ENCODE measurements at places on chromosomes 5 and 9.
A peak's percentile ranks its signal among the peaks of the same experiment; 100 is the strongest.

DNA sequence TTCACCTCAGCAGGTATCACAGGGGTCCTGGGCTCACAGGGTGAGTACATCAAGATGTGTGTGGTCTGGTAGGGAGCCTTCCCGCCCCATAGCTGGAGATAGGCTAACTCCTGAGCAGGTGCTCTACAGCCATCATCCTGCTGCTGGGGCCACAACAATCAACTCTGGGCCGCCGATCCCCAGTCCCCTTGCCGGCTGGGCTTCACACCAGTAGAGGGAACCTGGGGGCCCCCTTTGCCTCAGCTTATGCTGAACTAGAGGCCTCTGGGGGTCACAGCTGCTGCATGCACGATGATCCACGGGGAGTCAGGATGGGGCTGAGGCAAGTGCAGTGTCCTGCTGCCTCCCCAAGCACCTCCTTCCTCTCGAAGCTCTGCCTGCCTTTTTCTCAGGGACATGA, 46.5 kb downstream of the IRF1 start:
- no peak for DNase-seq

DNA sequence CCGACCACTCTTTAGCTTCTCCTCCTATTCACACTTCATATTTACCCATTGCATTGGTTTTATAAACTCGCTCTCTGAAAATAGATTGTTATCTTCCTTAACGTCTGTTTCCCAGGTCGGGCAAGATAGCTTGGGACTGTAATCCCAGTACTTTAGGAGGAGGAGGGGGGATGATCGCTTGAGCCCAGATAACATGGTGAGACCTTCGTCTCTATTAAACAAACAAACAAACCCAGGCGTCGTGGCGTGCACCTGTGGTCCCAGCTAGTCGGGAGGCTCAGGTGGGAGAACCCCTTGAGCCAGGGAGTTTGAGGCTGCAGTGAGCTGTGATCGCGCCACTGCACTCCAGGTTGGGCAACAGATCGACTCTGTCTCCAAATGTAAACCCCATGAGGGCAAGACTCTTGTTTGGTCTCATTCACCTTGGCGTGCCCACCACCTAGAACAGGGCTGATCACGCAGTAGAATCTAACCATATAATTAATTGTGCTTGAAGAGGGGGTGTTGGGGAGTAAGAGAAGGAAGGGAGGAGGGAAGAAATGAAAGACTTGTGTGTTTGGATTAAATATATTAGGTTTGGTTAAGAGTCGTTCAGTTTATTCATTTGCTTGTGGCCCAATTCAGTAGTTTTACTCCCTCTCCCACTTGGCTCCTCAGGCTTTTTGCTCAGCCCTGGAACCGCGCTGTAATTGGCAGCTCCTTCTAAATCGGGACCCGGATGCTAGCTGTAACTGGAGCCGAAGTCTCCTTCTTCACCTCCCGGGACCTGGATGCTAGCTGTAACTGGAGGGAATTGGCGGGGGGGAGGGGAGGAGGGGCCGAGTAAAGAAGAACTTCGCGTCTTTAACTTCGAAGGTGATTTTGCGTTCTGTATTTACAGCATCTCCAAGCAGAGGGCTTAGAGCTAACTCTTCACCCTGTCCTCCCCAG, 24.9 kb downstream of the CDKN2A start:
- DNase-seq: no peak

DNA sequence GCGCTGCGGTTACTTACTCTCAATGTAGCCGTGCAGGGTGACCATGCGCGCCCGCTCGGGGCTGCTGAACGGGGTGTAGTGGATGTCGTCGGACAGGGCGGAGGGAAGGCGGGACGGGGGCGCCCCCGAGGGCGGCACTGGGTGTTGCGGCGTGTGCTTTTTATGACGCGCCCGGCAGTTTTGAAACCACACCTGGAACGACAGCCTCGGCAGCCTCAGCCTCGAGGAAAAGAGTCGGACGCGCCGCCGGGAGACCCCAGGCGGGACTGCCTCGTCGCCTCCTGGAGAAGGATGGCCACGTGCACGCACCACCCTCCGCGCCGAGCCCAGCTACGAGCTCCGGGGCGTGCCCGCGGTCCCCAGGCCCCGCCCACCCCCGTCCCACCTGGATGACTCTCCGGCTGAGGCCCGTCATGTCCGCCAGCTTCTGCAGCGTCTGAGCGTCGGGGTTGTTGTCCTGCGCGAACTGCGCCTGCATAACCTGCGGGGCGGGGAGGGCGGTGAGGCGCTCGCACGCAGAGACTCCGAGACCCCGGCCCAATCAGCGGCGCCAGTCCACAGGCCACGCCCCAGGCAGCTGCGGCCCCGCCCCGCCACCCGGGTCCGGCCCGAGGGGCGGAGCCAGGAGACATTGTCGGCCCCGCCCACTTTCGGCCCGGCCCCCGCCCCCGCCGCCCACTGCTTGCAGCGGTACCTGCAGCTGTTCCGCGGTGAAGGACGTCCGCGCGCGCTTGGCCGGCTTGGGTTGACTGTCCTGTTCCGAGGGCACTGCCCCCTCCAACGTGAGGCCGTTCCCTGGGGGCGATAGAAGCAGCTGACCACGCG, 15.0 kb downstream of the LHX6 start:
- no peak for DNase-seq

DNA sequence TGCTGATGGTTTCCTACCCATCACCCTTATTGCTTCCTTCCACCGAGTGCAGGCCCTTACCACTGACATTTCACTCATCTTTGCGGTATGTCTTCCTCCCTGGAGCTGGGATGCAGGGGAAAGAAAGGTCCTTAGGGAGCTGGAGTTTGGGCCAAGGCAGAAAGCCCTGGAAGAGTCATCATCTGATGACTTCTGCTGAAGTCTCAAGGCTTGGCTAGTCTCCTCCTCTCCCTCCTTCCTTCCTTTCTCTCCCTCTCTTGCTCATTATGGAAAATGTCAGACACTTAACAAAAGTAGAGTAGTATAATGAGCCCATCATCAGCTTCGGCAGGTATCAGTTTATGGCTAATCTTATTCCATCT, 40.0 kb downstream of the LARP1 start:
- DNase-seq: no peak

GRCh38 chr5:10894445-10895054, 133.5 kb upstream of the DAP start:
- no peak for DNase-seq

- DNase-seq: no peak
Measured at GRCh38 chr9:110994771-110995241, 43.5 kb downstream of the LPAR1 start.

- no peak for DNase-seq
Measured at GRCh38 chr5:161847447-161847846, 473 bp upstream of the GABRA1 start.

GRCh38 chr5:40306869-40307487, 372.7 kb upstream of the PTGER4 start:
- DNase-seq: no peak

- DNase-seq: no peak
Measured at GRCh38 chr5:179276838-179277395, 68.3 kb downstream of the ADAMTS2 start.

- no peak for DNase-seq
Measured at GRCh38 chr5:150517272-150518152, 9.6 kb downstream of the NDST1 start.

- no peak for DNase-seq
Measured at GRCh38 chr5:172769342-172769615, 1.7 kb downstream of the DUSP1 start.

DNA sequence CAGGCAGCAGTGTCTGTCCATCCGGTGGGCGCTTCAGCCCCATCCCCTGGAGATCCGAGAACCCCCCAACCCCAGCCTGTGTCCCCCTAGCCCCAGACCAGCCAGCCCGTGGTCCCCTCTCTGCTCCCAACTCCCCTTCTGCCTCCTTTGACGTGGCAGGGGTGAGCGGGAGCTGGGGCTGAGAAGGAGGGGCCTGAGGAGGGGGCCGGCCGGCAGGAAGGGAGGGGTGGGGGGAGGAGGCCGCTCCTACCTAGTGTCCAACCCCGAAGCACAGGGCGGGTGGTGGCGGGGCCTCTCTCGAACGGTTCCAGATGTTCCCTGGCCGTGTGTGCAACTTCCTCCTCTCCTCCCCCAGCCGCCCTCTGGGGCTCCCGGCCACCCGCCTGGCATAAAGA, 31.0 kb downstream of the GOLGA2 start:
- DNase-seq: no peak

- DNase-seq: no peak
Measured at GRCh38 chr5:61228229-61228628, 66.0 kb upstream of the SMIM15 start.

DNA sequence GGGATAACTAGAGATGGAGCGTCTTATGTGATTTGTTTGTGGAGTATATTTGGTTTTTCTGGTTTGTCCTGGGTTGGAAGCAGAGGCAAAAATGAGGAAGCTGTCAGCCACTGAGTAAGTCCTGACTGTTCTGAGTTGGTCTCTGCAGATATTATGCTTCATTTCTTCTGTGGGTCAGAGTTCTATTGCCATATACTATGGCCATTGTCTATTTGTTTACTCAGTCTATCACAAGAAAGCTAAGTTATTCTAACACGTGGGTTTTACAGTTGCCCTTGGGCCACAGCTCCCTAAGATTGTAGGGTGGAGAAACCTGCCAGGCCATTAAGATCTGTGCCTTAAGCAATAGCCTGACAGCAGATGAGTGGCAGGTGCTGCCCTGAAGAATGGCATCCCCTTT, 3.0 kb upstream of the CTSV start:
- DNase-seq: no peak

GRCh38 chr5:168477060-168477459, 9.2 kb upstream of the RARS1 start:
- DNase-seq: no peak

- DNase-seq: no peak
Measured at GRCh38 chr9:38090170-38090569, 21.1 kb upstream of the SHB start.

GRCh38 chr5:135232958-135233357, 166.1 kb downstream of the MACROH2A1 start:
- DNase-seq: peak; percentile 62

GRCh38 chr9:87062746-87063145, 115.4 kb upstream of the GAS1 start:
- DNase-seq: no peak

- DNase-seq: no peak
Measured at GRCh38 chr5:154860123-154860522, 1.7 kb downstream of the CNOT8 start.

- DNase-seq: no peak
Measured at GRCh38 chr5:159135896-159136531, 36.3 kb upstream of the EBF1 start.

DNA sequence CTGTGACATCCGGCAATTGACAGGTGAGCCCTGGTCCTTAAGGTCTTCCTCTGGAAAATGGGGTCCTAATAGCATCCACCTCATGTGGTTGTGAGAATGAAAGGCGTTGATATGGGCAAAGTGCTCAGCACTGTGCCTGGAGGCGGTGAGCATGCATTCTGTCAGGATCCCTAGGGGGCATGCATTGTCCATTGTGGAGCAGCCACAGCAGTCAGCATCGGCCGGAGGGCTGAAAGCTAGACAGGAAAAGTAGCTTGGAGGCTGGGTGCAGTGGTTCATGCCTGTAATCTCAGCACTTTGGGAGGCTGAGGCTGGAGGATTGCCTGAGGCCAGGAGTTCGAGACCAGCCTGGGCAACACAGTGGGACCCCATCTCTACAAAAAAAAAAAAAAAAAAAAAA, 122.2 kb downstream of the LHX2 start:
- no peak for DNase-seq

DNA sequence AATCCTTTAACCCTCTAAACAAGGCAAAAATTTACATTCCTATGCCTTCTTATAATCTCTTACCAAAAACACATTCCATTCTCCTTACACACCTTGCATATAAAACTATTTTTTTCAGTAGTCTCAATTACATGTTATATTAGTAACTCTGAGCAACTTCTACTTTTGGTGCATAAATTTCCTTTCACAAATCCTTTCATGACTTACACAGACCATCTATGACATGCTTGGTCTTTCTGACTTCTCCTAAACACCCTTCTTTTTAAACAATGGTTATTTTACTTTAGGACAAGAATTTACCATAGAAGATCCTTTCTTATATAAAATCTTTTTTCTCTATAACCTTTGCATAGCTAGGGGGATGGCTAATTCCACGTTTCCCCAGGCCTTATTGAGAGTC, 208.0 kb upstream of the ARRDC3 start:
- DNase-seq: no peak

DNA sequence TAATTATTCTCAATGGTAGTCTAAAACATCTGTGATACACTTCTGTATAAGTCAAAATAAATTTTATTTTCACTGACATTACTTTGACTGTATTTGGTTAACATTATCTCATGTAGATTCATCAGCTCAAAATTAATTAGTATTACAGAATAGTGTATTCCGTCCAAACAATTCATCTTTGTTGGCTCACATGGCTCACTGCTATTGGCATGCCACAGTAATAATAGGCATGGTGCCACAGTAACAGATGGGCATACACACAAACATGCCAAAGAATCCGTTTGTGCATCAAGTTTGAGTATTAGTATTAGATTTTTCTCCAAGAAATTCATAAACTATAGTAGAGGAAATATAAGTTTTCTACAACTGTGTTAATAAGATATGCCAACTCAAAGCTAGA, 14.2 kb downstream of the AP3B1 start:
- DNase-seq: no peak

DNA sequence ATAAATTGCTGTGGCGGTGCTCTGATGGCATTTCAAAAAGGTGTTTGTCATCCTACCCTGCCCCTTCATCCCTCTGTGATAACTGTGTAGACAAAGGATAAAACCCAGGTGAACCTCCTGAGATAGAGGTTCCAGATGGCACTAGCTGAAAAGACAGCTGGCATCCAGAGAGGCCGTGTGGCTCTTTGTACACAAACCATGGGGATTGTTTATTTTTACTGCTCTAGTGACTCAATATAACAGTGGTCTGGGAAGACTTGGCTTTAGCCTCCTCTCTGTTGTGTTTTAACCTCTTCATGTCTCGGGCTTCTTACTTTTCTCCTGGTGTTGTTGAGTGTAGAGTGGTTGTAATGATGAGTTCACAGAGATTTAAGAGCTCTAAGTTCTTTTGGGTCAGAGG, 48.8 kb downstream of the SH3GL2 start:
- no peak for DNase-seq

- DNase-seq: peak; percentile 74
Measured at GRCh38 chr5:123813937-123814624, 302.1 kb downstream of the CSNK1G3 start.

GRCh38 chr9:134065612-134066419, 2.0 kb downstream of the BRD3 start:
- DNase-seq: no peak

DNA sequence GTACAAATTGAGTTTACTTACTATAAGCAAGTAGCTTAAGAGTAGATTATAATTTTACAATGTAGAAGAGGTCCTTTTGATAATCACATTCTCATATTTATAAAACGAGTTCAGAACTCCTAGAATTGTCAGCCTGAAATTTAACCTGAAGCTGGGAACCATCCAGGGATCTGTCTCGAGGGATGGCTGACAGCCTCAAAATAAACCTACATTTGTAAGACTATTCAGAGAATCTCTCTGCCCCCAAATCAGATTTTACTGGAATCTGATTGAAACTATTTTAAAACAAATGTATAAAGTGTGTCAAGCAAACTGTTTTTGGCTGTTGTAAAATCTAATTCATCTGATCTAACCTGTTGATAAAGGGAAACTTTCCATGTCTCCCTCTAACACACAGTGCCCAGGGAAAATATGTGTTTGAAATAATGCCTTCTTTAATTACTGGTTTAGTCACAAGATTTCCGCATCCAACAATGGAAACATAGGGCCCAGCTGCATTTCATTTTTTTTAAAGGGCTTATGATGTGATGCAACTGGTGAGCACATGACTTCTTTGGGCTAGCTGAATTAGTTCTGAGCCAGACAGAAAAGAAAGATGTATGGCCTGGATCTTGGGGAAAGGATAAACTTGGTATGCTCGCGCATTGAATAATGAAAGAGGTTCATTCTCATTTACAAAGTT, 30.3 kb downstream of the SLC25A46 start:
- DNase-seq: no peak
